ENCODE measurements at places on chromosomes 2 and 18.

DNA sequence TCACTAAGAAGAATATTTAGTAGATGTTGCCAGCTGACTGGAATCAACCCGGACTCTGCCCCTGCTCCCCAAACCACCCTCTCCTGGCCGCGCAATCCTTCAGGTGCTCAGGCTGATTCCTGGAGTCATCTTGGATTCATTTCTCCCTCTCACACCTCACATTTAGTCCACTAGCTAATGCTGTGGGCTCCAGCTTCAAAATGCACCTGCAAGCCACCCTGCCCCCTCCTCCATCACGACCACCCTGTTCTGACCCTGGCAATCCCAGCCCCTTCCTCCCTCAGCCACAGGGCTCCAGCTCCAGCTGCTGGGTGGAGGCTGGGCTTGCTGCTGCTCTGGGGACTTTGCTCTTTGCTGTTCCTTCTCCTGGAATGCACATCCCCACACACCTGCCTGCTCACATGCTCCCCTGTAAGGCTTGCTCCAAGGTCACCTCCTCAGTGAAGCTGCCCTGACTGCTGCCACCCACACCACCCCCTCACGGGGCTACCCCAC is 61.3 kb upstream of the SH3RF3 start:
- no peak for DNase-seq

GRCh38 chr2:23589739-23590138 is 204.8 kb downstream of the KLHL29 start:
- no peak for DNase-seq

GRCh38 chr2:164735309-164735919 is 106.2 kb downstream of the COBLL1 start:
- no peak for DNase-seq

GRCh38 chr2:155060896-155061295 is 362.4 kb downstream of the KCNJ3 start:
- no peak for DNase-seq

- DNase-seq, result no peak
These were observed 60.3 kb downstream of the ARMC9 start for GRCh38 chr2:231258701-231259100.

DNA sequence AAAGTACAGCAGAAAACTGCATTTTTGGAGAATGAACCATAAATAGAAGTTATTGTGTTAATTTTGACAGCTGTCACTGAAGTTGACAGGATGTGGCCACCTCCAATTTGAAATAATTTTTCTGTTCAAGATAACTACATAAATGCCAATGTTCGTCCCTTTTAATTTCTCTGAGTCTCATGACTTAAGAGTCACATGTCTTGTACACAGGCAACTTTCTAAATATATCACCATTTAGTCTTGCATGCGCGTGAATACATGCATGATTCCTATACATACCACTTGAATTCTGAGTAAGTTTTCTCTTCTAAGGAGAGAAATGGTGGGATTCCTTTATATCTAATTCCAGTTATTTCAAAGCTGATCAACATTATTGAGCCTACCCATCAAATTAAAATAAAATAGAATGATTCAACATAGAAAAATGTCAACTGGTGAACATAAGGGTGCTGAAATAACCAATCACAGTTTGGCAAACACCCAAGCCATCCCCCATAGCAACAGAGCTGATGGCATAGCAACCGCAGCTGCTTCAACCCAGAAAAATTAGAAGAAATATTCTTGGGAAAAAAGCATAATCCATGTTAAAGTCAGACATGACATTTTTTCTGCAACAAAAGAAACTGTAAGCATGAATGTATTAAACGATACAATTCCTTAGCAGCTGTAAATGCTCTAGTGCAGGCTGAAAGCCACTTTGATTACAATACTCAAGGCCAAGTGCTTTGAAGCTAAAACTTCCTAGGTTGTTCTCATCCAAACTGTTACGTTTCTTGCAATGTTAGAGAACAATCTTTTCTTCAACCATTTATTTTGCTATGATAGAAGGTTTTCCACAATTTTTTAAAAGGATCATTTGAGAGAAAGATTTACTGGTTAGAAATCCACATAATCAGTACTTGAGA is 282.7 kb downstream of the DLGAP1 start:
- no peak for DNase-seq

GRCh38 chr2:170530803-170531564 is 184.2 kb upstream of the SP5 start:
- DNase-seq, result no peak

- DNase-seq, result no peak
These were observed 48.2 kb downstream of the COL4A4 start for GRCh38 chr2:227115761-227116160.

GRCh38 chr2:127175751-127176354 is 44.2 kb downstream of the CYP27C1 start:
- no peak for DNase-seq

DNA sequence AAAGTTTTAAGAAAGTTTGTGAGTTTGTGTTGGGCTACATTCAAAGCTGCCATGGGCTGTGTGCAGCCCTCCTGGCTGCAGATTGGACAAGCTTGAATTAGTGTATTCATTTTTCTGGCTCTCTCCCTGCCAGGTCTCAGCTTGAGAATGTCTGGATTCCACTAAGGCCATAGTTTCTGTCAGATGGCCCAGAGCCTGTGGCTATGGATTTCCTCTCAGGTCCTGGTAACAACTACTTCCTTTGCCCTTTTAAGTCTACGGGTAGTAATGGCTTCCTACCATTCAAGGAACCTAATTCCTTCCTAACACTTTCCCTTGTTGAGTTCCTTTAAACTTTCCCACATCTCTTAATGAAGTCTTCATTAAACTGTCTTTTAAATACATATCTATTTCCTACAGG is 24.3 kb upstream of the PSMD14 start:
- no peak for DNase-seq

DNA sequence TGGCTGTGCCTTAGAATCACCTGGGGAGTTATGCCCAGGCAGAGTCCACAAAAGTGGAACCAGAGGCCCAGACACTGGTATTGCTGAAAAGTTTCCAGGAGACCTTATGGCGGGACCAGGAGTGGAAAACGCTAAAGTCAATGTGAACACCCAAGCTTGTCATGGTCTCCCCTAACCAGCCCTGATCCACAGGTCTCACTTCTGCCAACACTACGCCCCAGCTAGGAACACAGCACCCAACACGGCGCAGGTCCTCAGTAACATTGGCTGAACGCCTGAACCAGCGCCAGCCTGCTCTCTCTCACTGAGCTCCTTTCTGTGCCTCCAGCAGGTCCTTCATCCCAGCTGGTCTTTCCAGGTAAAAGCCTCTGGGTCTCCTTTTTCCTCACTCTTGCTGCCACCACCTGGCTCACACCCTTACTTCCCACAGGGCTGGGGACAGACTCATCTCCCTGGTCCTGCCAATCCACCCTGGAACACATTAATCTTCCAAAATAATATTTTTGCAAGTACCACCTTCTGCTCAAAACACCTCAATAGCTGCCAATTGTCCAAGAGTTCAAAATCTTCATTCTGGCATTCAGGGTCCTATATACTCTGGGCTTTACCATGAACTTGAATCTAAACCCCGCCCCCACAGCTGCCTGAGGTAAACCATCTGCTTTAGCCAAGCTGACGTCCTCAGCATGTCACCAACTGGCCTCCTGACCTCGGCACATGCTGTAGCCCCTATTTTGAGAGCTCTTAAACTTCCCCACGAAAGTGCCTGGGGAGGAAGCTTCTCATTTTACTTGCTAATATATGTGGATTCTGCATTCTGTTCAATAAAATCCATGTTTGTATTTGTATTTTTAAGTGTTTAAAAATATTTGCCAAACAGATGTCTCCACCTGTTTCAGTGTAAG is 34.6 kb downstream of the ADCY3 start:
- DNase-seq, result no peak

- DNase-seq, result no peak
These were observed 354.9 kb downstream of the PTPRM start for GRCh38 chr18:7921938-7922587.

DNA sequence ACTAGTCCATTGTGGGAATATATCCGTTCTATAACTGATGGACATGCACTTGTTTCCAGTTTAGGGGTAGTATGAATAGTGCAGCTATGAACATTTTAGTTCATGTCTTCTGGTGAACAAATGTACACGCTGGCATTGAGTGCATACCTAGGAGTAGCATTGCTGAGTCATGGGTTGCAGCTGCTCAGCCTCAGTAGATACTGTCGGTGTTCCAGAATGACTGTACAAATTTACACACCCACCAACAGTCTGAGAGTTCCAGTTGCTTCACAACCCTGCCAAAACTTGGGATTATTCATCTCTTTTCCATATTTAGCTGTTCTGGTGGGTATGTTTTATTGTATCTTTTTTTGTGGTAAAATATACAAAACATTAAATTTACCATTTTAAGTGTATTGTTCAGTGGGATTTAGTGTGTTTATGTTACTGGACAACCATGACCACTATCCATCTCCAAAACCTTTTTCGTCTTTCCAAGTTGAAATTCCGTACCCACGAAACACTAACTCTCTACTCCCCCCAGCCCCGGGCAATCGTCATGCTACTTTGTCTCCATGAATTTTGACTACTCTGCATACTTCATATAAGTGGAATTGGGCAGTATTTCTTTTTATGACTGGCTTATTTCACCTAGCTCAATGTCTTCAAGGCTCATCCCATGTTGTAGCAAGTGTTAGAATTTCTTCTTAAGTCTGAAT is 281.0 kb downstream of the PRKCE start:
- no peak for DNase-seq
